ENCODE measurements at places on chromosomes 7 and 10.

DNA sequence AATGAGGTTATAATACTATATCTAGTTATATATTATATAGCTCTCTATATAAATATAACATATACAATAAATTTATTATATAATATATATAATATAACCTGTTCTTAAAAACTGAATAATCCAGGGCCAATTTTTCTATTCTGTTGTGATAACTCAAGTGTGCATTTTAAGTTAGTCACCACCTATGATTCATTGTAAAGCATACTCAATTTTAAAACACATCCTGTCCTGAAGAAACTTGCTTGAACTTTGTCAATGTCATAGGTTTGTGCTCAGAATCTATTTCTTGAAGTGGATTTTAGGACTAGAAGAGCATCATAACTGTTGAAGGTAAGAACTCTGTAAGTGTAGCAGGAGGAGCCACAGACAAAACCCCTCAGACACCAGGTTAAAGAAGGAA lies 1209.8 kb downstream of the REEP3 start:
- no peak for DNase-seq

- no peak for DNase-seq
Measured at GRCh38 chr10:79055100-79055782, 13.5 kb upstream of the ZMIZ1 start.

DNA sequence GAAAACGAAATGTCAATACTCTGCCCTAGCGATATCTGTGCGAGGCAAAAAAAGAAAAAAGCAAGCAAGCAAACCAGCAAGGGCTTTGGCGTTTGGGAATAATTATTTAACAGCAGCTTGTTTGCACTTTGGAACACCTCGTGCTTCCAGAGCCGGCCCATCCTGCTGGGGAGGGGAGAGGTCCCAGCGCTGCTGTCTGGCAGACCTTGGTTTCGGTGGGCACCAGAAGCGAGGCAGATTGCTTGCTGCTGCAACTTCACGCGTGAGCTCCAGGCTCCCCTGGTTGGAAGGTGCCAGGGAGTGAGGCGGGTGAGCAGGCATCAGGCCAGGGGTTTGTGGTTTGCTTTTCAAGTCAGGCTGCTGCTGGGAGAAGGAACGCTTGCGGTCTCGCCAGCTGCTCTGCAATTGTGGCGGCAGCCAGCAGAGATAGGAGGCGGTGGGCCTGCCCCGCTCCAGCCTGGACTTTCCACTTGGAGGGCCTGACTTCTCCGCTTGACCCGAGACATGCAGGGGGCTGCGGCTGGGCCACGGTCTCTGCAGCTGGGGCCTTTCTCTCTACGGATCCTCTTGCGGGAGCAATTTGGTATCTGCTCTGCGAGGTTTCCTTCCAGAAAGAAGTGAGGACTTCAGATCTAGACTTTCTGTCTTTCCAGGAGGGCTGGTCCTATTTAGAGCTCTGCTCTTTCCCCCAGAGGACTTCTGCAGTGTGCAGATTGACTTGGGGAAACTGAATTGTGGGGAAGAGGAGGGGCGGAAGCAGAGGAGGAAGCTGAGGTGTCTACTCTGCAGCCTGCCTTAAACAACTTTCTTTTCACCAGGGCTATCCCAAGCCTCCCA lies 131.4 kb downstream of the PRPF18 start:
- no peak for DNase-seq

- DNase-seq = no peak
Measured at GRCh38 chr7:9102846-9103245, 669.4 kb downstream of the NXPH1 start.

DNA sequence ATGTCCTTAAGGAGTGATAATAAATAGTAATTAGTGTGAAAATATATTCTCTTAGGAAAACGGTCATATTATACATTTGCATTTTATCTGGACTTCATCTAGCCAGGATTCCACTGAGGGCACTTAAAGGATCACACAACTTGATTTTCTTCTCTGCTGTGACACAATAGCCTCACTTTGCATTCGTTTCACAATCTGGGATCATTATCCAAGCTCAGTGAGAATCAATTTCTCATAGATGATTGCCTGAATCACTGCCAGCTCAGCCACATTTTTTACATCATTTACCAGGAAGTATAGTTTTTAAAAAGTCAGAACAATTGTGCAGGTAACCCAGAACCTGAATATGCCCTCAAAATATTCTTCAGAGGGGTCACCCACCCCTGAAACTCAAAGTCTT lies 68.9 kb downstream of the PTPRZ1 start:
- DNase-seq = no peak

- DNase-seq = no peak
Measured at GRCh38 chr7:80711531-80711930, 73.1 kb downstream of the CD36 start.

- no peak for DNase-seq
Measured at GRCh38 chr7:86148501-86148900, 495.2 kb upstream of the GRM3 start.

DNA sequence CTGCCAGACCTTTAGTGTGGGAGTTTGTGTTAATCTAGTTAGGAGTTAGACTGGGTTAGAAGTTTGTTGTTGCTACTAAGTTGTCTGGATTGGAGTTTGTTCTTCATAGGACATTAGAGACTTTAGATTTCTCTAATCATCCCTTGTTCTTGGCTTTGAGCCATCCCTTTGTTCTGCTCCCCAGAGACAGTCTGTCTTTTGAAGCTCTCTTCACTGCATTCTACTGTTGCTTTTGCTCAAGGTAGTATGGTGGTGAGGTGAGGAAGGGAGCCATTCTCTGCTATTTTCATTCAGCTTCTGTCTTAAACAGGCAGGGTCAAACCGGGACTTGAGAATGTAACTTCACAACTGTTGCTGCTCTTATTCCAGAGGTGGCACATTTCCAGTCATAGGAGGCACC lies 10.4 kb upstream of the TARP start:
- DNase-seq = no peak

- DNase-seq = no peak
Measured at GRCh38 chr10:60654813-60655464, 123.3 kb upstream of the CDK1 start.

DNA sequence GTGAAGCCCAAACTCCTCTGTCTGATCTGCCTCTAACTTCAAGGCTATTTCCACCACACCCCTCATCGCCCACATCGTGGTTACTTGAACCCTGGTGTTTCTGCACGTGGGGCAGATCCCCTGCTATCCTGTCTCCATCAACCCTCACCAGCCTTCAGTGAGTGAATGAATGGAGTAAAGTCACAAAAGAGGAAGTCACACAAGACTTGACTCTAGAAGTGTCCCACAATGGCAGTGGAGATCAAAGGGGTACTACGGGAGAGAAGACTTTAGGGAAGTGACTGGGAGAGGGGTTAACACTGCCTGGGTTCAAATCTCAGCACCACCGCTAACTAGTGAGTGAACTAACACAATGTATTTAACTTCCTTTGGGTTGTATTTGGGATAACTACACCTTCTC lies 85.9 kb downstream of the COBL start:
- no peak for DNase-seq

- DNase-seq = no peak
Measured at GRCh38 chr7:117323851-117324711, 1.2 kb upstream of the WNT2 start.

GRCh38 chr10:96890172-96890513 lies 58.0 kb downstream of the LCOR start:
- no peak for DNase-seq

- DNase-seq = no peak
Measured at GRCh38 chr7:92695308-92696261, 105.4 kb upstream of the FAM133B start.

DNA sequence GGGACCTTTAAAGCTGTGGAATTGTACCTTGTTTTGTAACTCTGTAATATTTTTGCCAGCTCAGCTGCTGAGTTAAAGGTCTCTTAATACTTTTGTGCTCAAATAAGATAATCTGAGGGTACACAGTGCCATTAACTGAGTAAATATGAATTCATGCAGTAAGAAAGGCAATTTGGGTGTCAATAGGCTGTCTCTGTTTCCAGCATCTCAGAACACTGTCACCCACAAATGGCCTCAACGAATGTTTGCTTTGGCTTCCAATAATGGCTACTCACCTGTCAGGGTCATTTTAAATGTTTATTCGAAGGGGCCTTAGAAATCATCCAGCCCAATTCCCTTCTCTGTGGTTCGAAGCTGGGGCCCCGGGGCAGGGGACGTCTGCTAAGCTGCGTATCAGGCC lies 225.4 kb downstream of the ZMYND11 start:
- no peak for DNase-seq

DNA sequence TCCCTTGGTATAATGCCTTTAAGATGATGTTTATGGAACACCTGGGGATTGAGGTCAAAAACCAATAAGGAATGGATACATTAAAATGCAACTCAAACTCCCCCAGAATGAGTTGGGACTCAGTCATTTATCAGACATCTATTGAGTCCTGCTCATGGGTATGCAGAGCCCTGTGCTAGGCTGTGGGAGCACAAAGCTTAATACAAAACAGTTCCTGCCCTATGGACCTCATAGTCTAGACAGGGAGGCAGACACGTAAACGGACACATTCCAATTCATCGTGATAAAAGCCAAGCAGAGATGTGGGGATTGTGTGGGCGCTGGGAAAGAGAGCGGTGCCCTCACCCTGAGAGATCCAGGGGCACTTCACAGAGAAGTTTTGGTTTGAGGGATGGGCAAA lies 181.7 kb downstream of the PTEN start:
- DNase-seq = no peak

DNA sequence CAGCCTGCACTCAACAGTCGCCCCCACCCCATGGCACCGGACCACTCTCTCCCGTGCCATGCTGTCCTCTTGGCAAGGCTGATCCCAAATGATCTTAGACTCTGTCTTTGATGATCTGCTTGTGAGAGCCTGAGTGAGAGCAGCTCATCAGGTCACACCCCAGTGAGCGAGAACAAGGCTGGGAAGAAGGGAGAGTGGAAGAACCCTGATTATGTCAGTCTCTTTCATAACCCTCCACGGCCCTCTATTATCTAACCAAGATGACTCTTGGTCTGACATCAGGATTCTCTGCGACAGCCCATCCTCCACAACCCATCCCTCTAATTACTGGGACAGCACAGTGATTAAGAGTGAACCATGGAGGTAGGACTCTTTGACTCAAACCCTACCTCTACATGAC lies 53.1 kb upstream of the C7orf33 start:
- DNase-seq = no peak

- no peak for DNase-seq
Measured at GRCh38 chr7:121300685-121301420, 27.9 kb upstream of the WNT16 start.

DNA sequence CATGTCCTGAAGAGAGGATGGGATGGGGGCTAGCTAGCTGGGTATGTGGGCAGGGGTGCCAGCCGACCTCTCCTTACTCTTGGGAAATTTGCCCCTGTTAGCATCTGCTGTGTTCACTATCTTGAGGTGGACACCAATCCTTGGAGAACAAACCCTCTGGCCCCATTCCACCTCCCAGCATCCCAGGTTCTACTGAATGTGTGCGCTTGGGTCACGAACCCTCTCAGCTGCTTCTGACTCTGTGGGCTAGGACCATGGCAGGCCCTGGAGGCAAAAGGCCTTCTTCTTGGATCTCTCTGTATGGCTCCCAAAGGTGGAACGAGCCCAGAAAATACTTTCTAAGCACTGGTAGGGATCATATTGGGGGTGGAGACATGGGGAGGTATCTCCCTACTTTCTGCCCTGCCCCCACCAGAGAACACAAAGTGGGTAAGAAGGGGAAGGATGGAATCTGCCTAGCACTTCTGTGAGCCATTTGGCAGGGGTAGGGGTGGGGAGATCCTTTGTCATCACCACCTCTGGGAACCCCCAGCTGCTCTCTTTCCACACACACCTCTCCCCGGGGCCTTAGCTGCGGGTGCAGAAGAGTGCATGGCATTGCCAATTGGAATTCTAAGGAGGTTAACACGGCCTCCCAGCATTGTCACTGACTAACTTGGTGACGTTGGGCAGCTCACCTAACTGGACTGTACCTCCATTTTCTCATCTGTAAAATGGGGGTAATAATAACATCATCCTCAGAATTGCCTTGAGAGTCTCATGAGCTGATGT lies 7.7 kb downstream of the UNC5B start:
- DNase-seq = no peak

DNA sequence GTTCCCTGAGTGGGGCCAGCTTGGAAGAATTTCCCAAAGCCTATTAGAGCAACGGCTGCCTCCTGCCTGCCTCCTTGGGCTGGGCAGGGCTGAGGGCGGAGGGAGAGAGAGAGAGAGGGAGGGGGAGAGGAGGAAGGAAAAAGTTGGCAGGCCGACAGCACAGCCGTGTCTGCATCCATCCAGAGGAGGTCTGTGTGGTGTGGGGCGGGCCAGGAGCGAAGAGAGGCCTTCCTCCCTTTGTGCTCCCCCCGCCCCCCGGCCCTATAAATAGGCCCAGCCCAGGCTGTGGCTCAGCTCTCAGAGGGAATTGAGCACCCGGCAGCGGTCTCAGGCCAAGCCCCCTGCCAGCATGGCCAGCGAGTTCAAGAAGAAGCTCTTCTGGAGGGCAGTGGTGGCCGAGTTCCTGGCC lies at the start of gene AQP1:
TSS of gene AQP1 (plus strand) at position 293 of the 409 bp plus-strand sequence. CDS start at position 350, 57 bp downstream.
- DNase-seq = no peak

- DNase-seq = no peak
Measured at GRCh38 chr7:5423976-5424748, 528 bp upstream of the TNRC18 start.

GRCh38 chr7:29146888-29147609 lies 712 bp upstream of the CPVL start:
- no peak for DNase-seq

DNA sequence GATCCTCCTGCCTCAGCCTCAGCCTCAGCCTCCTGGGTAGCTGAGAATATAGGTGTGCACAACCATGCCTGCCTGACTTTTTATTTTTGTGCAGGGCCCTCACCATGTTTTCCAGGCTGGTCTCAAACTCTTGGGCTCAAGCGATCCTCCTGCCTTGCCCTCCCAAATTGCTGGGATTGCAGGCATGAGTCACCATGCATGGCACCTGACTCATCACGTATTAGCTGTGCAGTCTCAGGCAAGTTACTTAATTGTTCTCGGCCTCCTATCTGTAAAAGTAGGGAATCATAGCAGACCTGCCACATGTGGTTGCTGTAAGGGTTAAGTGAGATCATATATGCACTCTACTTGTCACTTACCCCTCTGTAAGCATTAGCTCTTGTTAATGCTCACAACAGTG lies 117.2 kb downstream of the ANLN start:
- no peak for DNase-seq

DNA sequence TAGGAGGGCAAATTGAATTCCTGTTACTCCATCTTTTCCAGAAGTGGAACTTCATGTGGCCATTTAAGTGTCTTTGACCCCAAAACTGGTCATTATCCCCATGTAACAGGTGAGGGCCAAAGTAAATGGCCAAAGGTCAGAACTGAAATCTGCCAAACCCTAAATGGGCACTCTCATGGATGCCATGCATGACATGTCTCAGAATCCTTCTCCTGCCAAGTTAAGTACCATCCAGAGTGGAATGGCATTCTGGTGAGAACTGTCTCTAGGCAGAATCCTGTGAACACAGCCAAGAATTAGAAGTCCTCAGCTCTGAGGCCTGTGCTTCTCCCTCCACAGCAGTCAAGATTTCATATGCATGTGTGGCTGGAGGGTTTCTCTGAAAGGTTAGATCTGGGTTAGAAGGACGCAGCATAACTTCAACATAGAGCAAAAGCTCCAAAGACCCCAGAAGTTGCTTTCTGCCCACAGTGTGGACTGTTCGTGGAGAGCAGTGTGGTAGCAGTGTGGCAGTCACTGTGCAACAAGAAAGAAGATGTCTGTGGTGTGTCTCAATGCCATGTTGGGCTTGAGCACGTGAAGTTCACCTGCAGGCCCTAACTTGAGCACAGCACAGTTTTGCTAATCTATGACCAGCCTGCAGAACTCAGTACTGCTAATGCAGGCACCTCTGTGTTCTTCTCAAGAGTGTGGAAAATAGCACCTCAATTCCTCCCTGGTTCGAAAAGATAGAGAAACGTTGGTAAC lies 121.3 kb downstream of the ADCY1 start:
- no peak for DNase-seq

Data from GM12864 (cell line).